ENCODE measurements at places on chromosomes 4 and X. TPM values are rescaled to one million over a fixed set of nuclear protein-coding genes. Genes with fewer than 3 reads are reported as not detected.

AKAP14 gene
- total RNA-seq: not detected

POU3F4 gene
- total RNA-seq: not detected

DAPP1 gene
- 0.19 TPM for total RNA-seq

ZNF630 gene
- total RNA-seq: 1.7 TPM

IQCM gene
- total RNA-seq: not detected

GUCY1A1 gene
- 103 TPM for total RNA-seq

SERPINA7 gene
- not detected for total RNA-seq

EDA2R gene
- 1.1 TPM for total RNA-seq

PARM1 gene
- 106 TPM for total RNA-seq

YY2 gene
- 0.63 TPM for total RNA-seq

VEGFD gene
- total RNA-seq: 3.6 TPM

MAGEA9 gene
- not detected for total RNA-seq

SLITRK4 gene
- total RNA-seq: 0.54 TPM

LEF1 gene
- total RNA-seq: 2.7 TPM

SPANXC gene
- not detected for total RNA-seq

ACTRT1 gene
- not detected for total RNA-seq

HHIP gene
- total RNA-seq: not detected

SULT1E1 gene
- not detected for total RNA-seq

HTR2C gene
- total RNA-seq: not detected

WDR17 gene
- 0.75 TPM for total RNA-seq

PAGE1 gene
- total RNA-seq: not detected

CLDN22 gene
- total RNA-seq: not detected

SPANXA1 gene
- not detected for total RNA-seq

RENBP gene
- 35.5 TPM for total RNA-seq

KIT gene
- total RNA-seq: 4.7 TPM

GAGE12F gene
- total RNA-seq: not detected

PNMA3 gene
- total RNA-seq: 0.44 TPM

EBP gene
- 72.5 TPM for total RNA-seq

CNGA1 gene
- 0.41 TPM for total RNA-seq

SPANXD gene
- not detected for total RNA-seq

TLR3 gene
- total RNA-seq: 2.8 TPM

PDE6B gene
- total RNA-seq: 4.7 TPM

GPR34 gene
- total RNA-seq: 4.1 TPM

HTRA3 gene
- total RNA-seq: 28.5 TPM

MYOZ2 gene
- 466 TPM for total RNA-seq

FAM156A gene
- 8.3 TPM for total RNA-seq

TMEM150C gene
- 16.1 TPM for total RNA-seq

LRP2BP gene
- total RNA-seq: 0.80 TPM

SRPX2 gene
- 8.3 TPM for total RNA-seq

SLC34A2 gene
- total RNA-seq: not detected

SUPT20HL2 gene
- not detected for total RNA-seq

MFAP3L gene
- 5.2 TPM for total RNA-seq

FSTL5 gene
- total RNA-seq: not detected

CENPE gene
- total RNA-seq: 1.00 TPM

UGT2B11 gene
- not detected for total RNA-seq

CASP3 gene
- total RNA-seq: 28.9 TPM

MAMLD1 gene
- total RNA-seq: 2.9 TPM

RS1 gene
- not detected for total RNA-seq

Data from heart left ventricle (tissue), 16 donors.